ENCODE measurements at places on chromosomes 6 and 20.

DNA sequence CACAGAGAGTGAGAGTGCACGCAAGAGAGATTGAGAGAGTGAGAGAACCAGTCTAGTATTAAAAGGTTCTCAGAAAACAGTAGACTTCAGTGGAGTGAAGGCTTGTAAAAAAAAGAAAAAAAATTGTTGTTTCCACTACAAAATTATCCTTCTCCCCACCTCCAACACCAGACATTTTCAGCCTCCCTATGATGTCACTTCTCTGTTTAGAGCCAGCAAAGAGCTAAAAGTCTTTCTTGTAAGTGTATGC is 77.8 kb downstream of the BACH2 start:
- no peak for DNase-seq

GRCh38 chr20:5969940-5970339 is 19.5 kb downstream of the MCM8 start:
- DNase-seq = no peak

- DNase-seq = no peak
These were observed 5.4 kb upstream of the FOXF2 start for GRCh38 chr6:1383729-1384548.

DNA sequence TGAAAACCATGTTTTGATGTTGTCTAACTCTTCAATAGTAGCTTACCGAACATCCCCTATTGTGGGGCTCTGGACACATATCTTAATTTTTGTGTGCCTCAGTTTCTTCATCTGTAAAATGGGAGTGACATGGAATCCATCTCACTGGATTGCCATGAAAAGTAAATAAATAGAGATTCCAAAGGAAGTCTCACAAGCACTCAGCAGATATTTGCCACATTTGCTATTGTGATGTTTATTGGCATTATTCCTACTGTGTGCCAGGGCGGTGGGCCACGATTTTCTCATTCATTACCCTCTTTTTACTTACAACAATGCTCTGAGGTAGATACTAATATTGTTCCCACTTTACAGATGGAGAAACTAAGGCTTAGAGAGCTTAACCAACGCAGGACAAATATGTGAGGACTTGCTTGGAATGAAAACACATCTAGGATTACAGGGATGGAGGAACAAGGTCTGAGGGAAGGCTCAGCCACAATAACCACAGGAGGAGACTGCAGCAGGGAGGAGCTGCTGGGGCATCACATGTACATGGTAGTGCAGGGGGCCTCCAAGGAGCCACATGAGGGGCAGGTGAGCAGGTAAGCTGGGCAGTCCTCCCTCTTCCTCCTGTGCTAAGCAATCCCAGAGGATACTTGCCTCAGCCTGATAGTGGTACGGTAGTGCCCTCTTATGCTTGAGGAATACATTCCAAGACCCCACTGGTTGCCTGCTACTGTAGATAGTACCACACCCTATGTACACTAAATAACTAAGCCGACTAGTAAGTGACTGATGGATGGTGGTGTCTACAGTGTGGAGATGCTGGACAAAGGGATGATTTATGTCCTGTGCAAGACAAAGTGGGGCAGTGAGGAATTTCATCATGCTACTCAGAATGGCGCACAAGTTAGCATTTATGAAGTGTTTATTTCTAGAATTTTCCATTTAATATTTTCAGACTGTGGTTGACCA is 176.9 kb downstream of the FOXA2 start:
- DNase-seq = no peak

GRCh38 chr6:106511288-106512047 is 117.8 kb downstream of the RTN4IP1 start:
- peak; percentile 71 for DNase-seq

GRCh38 chr20:34559311-34560140 is 1.0 kb downstream of the MAP1LC3A start:
- DNase-seq = no peak

DNA sequence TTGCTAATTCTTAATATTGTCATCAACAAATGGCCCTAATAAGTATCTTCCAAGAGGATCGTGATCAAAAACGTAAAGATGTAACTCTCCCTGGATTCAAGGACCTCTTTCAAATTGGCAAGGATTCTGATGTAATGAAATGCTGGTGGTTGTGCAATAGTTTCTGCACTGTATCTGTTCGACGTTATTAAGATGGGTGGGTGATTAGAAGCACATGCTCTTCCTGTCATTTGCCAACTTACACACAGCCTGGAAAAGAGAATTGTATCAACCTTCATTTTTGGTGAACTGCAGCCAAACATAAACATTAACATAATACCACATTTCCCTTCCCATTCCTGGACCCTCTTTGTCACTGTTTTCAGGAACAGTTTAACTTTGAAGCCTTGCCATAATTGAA is 9.8 kb downstream of the FOXQ1 start:
- DNase-seq = peak; percentile 59

- DNase-seq = no peak
These were observed 41.0 kb downstream of the GPLD1 start for GRCh38 chr6:24448396-24448795.

GRCh38 chr6:45965007-45965406 is 50.7 kb downstream of the CLIC5 start:
- peak; percentile 29 for DNase-seq

GRCh38 chr20:62980970-62981369 is 25.8 kb downstream of the BHLHE23 start:
- no peak for DNase-seq

DNA sequence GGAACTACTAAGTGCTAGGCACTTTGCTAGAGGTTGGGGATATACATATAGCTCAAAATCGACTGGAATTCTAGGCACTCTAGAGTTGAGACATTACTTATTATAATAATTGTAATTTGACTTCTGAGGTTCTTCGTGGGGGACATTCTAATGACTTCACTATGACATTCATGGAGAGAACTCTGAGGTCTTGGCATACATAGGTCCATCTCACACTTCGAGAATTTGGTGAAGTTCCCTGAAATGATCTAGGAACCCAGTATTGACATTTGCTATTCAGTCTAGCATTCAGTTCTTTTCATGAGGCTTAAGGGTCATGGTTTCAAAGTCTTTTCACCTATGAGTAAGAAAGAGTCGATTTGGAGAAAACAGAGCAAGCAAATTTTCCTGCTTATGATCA is 446.6 kb upstream of the JAG1 start:
- peak; percentile 86 for DNase-seq

GRCh38 chr20:5171790-5172164 is 45.0 kb downstream of the CDS2 start:
- no peak for DNase-seq

- DNase-seq = no peak
These were observed 64.6 kb upstream of the ADGRF1 start for GRCh38 chr6:47106721-47107197.

DNA sequence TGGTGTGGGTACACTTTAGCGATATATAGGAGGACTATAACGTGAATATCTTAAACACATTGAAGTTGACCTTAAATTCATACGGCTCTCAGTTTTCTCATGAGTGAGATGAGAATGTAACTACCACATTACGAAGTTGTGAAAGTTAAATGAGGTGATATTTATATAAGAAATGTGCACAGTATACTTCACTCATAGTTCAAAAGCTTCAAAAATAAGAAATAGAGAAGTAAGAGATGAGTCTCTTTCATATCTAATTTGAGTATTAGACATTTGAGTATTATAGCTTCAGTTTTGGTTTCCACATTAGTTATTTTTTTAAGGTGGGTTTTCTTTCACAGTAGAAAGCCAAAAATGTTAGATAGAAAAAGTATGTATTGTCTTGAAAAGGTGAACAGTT is 183.3 kb downstream of the NKAIN2 start:
- no peak for DNase-seq

DNA sequence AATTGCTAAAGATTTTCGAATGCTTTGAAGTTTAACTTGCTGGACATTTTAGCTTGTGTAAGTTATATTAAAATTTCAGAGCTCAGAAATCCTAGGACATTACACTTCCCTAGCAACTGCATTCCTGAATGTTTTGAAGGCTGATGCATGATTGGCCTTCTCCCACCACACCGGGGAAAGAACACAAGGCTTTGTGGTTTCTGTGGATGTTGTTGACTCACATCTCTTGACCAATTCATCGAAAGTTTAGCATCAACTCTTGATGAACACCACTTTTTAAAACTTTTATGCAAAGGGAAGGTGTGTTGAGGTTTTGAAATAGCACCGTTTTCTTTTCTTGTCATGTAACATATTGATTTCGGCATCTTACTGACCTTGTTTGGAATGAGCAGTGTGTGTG is 81.1 kb downstream of the RIMS1 start:
- DNase-seq = peak; percentile 11

DNA sequence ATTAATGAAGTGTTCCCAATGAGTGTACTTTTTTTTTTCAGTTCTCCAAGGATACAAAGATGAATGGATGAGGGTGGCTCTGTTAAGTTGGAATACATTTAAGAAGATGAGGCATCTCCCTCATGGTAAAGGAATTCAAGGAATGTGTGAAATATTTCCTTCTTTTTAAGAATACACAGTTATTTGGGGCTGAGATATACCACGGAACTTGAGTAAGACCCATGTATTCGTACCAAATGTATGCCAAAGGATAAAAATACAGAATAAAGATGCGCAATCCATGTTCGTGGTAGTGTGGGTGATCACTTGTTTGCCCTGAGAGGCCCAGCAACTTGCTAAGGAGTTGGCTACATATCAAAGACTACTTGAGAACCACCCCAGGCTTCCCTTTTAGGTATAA is 164.2 kb upstream of the TCF21 start:
- DNase-seq = peak; percentile 82

GRCh38 chr6:39386487-39386886 is 64.0 kb upstream of the KCNK16 start:
- DNase-seq = no peak
